NCI-H2081 treated with DMSO at 0.1 percent for 48 hours (cell line): ENCODE measurements at places on chromosomes 3 and 15.

- DNase-seq: no peak
These were observed 17.3 kb upstream of the NCK1 start for GRCh38 chr3:136844724-136845123.

- no peak for DNase-seq
These were observed 89.3 kb downstream of the PLSCR2 start for GRCh38 chr3:146380046-146380445.

GRCh38 chr15:48811325-48811958 lies 573 bp upstream of the CEP152 start:
- DNase-seq: no peak

- DNase-seq: no peak
These were observed 3.1 kb downstream of the DMXL2 start for GRCh38 chr15:51619331-51620035.

DNA sequence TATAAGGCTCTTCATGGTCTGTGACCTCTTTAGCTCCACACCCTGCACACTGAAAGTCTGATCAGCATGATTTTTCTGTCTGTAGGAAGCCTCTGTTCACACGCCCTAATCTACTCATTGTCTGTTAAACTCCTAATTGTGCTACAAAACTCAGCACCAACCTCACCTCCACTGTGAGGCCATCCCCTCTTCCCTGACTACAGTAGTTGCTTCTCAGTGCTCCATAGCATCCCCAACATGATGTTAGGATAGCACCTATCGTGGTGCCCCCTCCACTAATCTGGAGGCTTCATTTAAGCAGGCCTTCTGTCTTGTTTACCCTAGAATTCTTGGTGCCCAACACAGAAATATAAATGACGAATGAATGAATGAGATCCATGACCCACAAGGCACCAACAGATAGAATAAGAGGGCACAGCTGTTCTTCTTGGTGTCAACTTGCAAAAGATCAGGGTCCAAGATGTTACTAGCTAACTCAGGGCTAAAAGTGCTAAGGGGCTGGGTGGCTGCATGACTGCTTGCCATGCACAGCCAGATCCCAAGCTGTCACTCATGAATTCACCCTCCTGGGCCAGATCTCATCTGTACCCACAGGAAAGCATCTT lies 55.2 kb upstream of the HEG1 start:
- DNase-seq: no peak

DNA sequence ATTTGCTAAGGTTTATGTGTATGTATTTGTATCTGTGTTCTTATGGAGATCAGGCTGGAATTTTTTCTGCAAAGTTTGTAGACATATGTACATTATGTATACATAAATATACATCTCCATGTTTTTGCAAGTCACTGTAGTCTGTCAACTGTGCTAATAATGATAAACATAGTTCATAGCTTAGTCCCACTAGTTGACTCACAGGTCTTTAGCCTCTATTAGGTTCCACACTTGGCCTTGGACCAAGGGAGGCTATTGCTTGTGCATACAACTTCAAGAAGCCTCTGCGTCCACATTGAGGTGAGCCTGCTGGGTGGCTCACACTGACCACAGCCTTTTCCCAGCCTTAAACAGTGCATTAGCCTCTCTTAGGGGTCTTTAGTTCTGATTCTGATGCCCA lies 243.8 kb upstream of the PEX5L start:
- no peak for DNase-seq

GRCh38 chr15:47504624-47505256 lies 212.6 kb upstream of the SEMA6D start:
- no peak for DNase-seq

- DNase-seq: no peak
These were observed at the start of gene CXCR6 for GRCh38 chr3:45943207-45943846. Gene CXCR6, plus strand, starts transcription at chr3:45943464. Its CDS starts 3,018 bp downstream, at chr3:45946482.

GRCh38 chr15:100279446-100279845 lies 62.3 kb downstream of the ADAMTS17 start:
- DNase-seq: no peak

DNA sequence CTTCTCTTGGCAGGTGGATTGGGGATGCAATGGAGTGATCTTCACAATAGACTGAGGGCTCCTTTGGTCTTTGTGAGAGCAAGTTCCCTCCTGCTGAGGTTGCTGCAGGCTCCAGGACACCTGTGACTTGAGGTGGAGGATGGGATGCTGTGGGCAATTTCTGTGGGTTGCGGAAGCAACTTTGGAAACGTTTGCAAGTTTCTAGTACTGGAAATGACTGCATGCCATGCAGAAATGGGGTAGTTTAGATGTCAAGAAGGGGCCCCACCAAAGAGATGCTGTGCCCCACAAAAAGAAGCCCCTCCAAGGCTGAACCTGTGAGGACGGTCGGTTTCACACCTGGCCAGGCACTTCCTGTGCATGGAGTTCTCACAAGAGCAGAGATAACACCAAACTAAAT lies 80.4 kb upstream of the XCR1 start:
- DNase-seq: no peak

GRCh38 chr3:190224863-190225692 lies 97.2 kb downstream of the CLDN1 start:
- no peak for DNase-seq

DNA sequence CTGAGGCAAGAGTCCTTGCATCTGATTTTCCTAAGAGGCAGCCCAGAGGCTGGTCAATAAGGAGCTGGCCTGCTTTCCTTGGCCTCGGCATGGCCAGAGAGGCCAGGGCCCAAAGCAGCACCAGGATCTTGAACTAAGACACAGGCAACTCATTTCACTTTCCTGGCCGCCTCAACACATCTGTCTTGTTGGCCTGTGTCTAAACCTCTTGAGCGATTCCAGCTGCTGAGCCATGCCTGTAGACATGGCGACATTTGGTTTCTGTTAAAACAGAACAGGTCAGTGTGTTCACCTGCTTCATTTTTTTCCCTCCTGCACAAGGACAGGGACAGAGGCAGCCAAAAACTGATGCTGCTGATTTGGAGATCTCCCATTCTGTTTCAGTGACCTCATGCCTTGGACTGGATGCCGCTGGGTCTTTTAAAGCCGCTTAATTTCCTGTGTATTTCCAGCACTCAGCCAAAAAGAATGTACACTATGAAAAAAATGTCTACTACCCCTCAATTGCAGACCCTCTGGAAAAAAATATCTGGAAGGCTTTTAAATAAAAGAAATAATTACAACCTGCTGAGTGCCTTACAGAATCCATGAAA lies 266.6 kb upstream of the ICE2 start:
- no peak for DNase-seq

- DNase-seq: no peak
These were observed 73.1 kb downstream of the FGF7 start for GRCh38 chr15:49495993-49496753.

DNA sequence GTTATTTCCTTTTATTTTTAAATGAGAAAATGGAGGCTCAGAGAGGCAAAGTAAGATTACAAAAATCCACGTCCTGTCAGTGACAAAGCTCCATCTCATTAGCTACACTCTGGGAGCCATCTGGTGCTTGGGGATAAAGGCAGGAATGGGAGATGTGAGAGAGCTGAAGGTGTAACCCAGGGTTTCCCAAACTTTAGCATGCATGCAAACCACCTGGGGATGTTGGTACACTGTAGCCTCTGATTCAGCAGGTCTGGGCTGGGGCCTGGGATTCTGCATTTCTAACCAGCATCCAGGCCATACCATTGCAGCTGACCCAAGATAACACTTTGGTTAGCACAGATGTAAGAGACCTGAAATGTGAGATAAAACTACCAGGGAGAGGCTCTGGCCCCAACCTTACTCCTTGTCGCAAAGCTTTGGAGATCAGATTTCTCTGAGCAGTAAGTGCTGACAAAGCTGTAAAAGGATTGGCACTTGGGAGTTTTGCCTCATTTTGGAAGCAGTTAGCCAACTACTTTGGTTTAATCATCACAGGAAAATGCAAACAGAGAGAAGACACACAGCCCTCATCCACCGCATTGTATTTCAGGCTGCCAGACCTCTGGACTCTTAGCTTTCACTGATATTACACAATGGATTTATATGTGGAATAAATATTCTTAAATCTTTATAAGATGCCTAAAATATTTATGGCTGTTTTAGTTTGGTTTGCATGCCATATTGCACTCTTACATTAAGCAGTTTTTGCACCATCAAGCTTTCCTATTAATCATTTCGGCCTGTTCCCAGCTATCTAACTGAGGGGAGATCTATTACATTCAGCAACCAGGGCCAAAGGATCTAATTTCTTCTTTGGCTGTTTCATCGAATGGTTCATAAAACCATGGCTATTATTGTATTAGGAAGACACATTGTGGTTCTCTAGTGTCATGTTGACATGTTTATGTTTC lies 263.0 kb downstream of the EBLN2 start:
- DNase-seq: no peak

- DNase-seq: peak; percentile 86
These were observed 238.8 kb upstream of the DPH6 start for GRCh38 chr15:35784745-35785144.

DNA sequence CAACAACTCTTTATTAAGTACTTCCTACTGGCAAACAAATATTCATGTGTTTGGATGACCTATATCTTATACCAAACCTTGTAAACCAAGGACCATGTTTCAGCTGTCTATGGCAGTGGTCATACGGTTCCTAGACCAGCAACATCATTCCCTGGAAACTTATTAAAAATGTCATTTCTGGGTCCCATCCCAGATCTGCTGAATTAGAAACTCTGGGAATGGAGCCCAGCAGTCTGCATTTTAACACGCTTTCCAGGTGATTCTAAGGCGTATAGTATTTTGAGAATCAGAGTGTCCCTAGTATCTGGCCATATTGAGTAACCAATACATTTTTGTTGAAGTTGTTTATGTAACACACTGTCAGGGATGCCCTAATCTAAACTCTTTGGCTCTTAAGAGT lies 363.4 kb upstream of the LRRC3B start:
- no peak for DNase-seq

DNA sequence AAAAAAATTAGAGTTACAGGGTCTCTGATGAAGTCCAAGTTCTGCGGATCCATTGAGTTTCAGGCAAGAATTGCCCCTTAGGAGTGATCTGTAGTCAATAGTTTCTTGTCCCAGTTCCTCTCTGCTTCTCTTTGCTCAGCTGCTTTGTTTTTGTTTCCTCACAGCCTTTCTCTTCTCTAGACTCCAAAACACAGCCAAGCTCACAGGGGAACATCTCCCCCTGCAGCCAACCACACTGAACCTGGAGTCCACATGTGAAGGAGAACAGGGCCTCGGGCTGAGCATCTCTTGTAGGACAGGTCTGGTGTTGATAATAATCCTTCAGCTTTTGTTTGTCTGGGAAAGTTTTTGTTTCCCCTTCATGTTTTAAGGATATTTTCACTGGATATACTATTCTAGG lies 202.6 kb upstream of the ATP10A start:
- DNase-seq: no peak

- no peak for DNase-seq
These were observed 71.0 kb downstream of the RBM6 start for GRCh38 chr3:50010959-50011358.

DNA sequence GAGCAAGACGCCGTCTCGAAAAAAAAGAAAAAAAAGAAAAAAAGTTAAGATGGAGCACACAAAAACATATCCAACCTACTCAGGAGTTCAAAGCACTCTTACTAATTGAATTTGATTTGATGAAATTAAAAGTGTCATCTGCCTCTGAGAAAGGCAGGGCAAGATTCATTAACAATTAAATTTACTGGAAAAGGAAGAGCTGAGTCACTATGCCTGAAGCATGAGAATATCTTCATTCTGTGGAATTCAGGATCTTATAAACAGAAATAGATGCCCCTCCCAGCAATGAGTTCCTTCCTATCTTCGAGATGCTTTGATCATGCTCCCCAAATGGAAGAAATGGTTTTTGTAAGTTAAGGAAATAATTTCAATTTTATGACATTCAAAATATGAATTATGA lies 61.0 kb upstream of the ST3GAL6 start:
- DNase-seq: no peak

DNA sequence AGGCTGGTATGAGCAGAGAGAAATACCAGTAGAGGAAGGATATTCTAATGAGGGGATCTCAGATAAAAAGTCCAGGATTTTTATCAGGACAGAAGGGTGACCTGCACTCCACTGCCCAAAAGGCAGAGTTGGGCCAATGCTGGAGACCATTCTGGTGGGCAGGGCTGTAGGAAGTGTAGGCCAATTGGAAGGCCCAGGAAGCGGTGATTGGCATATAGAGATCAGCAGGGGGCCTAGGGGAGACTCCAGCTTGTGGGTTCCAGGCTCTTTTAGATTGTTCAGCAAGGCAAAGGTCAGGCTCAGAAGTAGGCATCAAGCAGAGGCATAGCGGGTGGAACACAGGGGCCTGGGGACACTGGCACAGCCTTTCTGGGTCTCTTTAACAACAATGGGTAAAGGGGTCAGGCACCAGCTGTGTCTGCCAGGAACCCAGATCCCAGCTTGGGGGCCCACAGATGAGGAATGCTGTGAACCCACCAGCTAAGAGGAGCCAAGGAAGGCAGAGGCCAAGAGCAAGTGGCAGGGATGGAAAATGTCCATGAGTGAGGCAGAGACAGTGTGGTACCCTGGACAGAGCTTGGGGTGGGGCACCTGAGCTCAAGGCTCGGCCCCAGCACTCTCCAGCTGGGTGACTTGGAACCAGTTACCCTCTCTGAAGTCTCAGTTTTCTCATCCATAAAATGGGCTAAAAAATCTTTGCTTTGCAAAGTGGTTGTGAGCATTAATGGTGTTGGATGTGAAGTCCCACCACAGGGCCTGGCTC lies 27.0 kb upstream of the RASGRF1 start:
- no peak for DNase-seq

GRCh38 chr3:106184540-106185457 lies 316.0 kb upstream of the CBLB start:
- DNase-seq: no peak

GRCh38 chr15:27730868-27731267 lies 368.2 kb downstream of the OCA2 start:
- DNase-seq: no peak

DNA sequence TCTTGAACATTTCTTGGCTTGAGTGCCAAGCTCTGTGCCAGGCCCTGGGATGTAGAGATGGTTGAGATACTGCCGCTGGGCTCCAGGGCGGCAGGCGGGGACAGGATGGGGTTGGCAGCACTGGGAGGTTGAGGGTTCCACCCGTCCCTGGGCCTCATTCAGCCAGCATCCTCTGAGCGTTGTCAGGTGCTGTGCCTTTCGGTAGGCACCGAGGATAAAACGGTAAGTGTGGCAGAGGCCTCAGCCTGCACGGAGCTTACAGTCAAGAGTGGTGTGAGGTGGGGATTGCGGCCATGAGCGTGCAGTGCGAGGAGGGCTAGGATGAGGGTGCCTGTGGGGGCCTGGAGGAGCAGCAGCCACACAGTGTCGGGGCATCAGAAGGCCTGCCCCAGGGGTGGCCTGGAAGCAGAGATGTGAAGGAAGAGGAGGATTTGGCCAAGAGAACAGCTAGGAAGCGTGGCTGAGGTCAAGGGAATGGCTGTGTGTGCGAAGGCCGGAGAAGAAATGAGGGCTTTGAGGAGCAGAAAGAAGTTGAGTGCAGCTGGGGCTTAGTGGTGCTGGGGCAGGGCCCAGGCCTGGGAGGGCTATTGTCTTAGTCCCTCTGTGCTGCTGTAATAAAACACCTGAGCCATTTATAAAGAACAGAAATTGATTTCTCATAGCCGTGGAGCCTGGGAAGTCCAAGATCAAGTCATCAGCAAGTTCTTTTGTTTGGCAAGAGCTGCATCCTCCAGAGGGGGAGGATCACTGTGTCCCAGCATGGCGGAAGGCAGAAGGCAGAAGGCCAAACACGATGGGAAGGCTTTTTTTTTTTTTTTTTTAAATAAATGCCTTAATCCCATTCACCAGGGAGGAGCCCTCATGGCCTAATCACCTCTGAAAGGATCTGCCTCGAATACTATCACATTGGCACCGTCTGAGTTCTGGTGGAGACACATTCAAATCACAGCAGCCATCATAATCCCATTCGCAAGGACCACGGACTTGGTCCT lies 22.7 kb downstream of the CORO2B start:
- DNase-seq: no peak

GRCh38 chr3:127495821-127496655 lies 94.5 kb downstream of the TPRA1 start:
- no peak for DNase-seq

- DNase-seq: no peak
These were observed 42.2 kb upstream of the B3GNT5 start for GRCh38 chr3:183210862-183211341.
